ENCODE measurements at places on chromosomes 11 and 22. TPM values are rescaled to one million over a fixed set of nuclear protein-coding genes. Genes with fewer than 3 reads are reported as not detected.

The SERHL2 gene
- total RNA-seq: not detected

The SLC35E4 gene
- 5.6 TPM for total RNA-seq

The OR56A1 gene
- not detected for total RNA-seq

The KRTAP5-2 gene
- total RNA-seq: not detected

The RDX gene
- 103 TPM for total RNA-seq

The CDC42BPG gene
- total RNA-seq: 1.9 TPM

All from A549 treated with RU486 at 1 μM for 4 hours (cell line).